ENCODE measurements at places on chromosomes 13 and 19.

DNA sequence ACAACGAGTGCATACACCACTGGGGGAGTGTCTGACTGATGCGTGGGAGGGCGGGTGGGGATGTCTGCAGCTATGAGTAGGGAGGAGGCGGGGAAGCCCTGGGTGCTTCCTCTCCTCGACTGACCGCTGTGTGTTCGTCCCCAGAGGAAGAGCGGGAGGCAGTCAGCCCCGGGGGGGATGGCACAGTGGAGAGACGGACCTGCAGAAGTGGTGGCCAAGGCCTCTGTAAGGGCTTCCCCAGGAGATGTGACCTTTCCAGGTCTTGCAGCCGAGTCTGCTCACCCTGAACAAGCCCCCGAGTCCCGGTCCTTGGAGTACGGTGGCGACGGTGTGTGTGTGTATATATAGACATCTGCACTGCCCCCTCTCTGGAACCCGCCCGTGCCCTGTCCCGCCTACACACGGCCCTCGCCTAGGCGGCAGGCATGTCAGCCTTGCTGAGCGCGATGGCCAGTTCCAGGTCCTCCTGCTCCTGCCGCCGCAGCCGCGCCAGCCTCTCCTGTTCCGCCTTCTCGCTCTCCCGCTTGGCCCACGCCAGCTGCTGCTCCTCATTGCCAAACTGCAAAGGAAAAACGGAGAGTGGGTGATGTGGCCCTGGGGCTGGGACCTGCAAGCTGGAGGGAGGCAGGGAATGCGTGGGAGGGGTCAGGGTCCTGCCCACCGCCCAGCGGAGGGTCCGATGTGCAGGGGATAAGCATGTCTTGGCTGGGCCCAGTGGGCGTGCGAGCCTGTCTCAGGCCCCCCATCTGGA, 30.8 kb downstream of the KLF2 start:
- no peak for DNase-seq

DNA sequence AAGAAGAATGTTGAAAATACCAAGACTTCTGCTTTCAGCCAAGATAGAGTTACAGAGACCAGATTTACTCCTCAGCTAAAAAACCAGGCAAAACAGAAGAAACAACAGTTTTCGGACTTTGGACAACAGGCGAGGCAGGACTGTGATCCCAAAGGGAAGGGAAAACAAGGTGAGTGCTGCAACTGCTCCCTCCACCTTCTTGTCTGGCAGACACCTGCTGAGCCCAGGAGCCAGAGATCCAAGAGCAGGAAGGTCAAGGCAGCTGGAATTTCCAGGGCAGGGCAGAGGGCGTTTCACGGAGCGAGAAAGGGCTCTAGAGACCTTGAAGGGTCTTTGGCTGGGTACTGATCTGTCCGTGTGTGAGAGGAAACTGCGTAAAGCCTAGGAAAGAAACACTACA, 32.9 kb upstream of the SLC7A9 start:
- DNase-seq, result no peak

DNA sequence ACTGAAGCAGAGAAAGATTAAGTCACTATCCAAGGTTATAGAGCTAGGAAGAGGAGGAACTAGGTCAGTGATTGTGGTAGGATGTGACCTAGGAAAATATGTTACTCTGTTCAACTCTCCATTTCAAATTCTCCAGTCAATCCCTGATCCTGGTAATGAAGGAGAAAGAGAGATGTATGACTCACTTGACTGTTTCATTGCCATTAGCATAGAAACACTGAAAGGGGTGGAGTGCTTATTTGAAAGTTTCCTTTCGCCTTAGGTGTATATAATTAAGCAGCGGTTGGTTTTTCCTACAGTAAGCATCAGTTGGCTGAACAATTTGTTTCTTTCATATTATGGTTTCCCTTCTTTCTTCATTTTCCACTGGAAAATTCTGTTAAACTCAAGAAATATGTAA, 198.1 kb upstream of the CSNK1A1L start:
- DNase-seq, result no peak

- no peak for DNase-seq
Measured at GRCh38 chr19:51719251-51719988, 4.4 kb downstream of the HAS1 start.

DNA sequence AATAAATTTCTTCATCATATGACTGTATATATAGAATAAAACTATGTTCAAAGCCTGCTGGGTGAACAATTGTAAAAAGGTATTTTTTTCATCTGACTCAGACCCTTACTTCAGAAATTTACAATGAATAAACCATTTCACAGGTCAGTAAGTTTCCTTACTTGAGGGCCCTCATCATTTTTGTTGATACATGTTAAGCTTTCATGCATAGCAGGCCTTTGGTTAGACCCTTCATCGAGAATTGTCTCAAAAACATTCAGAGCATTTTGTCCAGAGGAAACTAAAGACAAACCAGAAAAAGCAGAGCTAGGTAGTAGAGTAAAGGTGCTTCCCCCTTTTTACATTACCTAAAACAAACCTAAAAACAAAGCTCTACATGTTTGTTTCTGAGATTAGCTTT, 46.2 kb downstream of the FNDC3A start:
- DNase-seq, result no peak

GRCh38 chr13:35712907-35713761, 236.6 kb upstream of the MAB21L1 start:
- DNase-seq, result no peak

DNA sequence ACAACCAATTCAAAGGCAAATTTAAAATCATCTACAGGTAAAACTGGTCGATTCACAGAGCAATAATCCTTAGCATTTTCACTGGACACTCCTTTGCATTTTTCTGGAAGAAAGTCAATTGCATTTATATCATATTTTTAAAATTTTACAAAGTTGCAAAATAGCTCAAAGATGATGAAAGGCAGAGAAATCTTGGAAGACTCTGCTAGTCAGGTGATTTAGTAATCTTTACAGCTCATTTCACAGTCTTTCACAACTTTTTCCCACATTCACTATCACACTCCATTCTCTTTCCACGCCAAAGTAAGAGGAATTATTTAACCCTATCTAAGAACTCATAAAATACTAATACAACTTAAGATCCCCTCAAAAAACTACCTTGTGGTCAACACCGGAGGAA, 1063.8 kb downstream of the EFNB2 start:
- DNase-seq, result no peak

GRCh38 chr13:27790523-27790922, 1.8 kb upstream of the GSX1 start:
- no peak for DNase-seq

DNA sequence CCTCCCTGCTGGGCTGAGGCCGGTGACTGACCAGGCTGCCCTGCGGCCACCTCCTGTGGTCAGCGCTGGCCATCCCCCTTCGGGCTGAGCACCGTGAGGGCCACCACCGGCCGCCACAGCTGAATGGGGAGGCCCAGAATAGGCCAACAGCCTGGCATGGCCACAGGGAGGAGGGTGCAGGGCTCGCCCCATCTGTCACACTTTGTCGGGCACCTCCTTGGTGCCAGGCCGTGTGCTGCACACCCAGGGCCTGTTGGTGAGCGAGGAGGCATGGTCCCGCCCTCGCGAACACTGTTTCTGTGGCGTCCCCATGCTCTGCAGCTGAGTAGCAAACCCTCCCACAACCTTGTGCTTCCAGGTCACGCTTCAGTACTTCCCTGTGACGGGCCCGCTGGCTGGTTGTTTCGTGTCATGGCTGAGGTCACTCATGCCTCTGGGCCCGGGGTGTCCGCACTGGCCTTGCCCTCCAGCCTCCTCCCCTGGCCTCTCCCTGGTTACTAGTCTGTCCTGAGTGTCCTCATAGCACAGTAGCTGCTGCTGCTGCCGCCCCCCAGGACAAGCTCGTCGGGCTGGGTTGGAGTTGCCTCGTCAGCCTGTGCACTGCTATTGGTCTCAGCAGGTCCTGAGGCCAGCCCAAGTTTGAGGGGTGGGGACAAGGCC, 15.2 kb downstream of the EPN1 start:
- DNase-seq, result no peak

Data from stimulated activated CD8-positive, alpha-beta memory T cell treated with anti-CD3 and anti-CD28 coated beads, Interleukin-4, amount 100 ng/mL, for 24 hours (primary cell).